ENCODE measurements at places on chromosomes 4 and X.

DNA sequence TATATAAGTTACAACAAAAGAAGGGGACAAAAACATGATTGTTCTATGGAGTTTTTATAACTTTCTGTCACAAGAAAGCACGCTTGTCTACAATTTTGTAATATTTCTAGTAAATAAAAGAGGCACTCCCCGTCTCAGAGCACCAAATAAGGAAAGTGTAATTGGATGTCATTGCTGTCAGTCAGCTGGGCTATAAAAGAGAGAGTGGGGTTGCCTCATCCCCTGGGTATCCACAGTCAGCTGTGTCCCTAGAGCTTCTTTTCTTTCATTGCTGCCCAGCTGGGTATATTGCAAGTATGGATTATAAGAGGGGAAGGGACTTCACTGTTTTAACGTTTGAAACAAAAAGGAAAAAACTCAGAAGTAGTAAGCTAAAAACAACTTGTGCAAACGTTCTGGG is 61.3 kb downstream of the NPNT start:
- no peak for DNase-seq

DNA sequence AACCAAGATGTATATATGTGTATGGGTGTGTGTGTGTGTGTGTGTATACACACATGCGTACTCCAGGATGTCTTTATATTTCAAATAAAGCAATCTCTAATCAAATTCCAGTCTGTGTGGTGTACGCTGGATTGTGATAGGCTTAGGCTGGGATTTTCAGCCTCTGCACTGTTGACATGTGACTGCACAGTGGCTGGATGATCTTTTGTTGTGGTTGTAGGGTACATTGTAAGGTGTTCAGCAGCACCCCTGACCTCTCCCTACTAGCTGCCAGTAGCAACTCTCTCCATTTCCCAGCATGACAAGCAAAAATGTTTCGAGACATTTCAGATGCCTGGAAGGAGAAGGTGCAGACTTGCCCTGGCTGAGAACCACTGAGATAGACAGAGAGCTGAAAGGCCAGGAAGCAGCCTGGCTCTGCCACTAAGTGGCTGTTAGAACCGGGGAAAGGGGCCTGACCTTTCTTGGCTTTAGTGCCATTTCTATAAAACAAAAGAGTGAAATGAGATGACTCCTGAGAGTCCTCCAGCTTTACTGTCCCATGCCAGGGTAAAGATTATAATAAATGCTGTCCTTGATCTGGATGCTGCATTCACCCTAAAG is 10.5 kb downstream of the PGM2 start:
- no peak for DNase-seq

- no peak for DNase-seq
Measured at GRCh38 chr4:123581802-123582201, 185.2 kb downstream of the SPRY1 start.

- DNase-seq, result no peak
Measured at GRCh38 chrX:57951666-57952319, 41.5 kb upstream of the ZXDA start.

DNA sequence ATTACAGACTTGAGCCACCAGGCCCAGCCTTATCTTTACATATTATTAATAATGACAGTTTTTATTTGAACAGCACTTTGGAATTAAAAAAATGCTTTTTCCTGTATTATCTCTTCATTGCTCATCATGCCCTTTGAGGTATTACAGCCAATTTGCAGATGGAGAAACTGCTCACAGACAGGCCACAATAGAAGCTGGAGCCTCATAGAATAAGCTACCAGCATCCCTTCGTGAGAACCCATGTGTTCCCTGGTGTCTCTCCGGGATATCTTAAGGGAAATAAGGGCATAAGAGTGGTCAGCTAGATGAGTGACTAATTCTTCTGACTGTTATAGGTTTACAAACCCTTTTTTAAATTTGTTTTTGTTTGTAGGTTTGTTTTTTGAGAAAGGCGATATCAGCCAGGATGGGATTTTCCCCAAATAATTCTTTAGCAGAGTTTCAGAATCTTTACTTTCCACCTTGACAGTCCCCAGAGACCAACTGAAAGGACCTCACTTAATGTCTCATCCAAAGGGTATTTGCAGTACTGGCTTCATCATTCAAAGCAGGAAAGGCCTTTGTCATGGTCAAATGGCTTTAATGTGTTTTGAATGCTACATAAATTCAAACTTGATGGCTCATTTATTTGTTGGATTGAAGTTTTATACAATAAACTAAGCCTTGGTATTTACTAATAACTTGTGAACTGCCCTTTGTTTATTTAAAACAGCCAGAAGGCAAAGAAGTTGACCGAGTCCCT is 48.0 kb upstream of the SOD3 start:
- DNase-seq, result no peak

GRCh38 chrX:15410430-15410829 is 26.2 kb upstream of the VEGFD start:
- no peak for DNase-seq

GRCh38 chr4:187598196-187598595 is 397.4 kb upstream of the ZFP42 start:
- no peak for DNase-seq

- DNase-seq, result no peak
Measured at GRCh38 chrX:104310090-104310489, 55.4 kb upstream of the ESX1 start.

DNA sequence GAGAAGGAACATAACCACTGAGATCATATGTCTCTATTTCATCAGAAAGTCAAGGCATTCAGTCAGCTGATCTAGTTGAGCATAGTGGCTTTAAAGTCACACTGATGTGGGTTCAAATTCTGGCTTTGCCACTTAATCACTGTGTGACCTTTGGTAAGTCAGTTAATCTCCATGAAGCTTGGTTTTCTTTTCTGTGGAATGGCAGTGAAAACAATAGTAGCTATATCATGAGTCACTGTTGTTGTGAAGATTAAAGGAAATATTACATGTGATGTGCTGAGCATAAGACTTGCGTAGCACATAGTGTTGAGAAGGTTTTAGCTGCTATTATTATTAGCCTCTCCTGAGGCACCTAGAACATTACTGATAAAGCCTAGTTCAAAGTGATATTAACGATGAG is 242.2 kb downstream of the FMR1NB start:
- no peak for DNase-seq

DNA sequence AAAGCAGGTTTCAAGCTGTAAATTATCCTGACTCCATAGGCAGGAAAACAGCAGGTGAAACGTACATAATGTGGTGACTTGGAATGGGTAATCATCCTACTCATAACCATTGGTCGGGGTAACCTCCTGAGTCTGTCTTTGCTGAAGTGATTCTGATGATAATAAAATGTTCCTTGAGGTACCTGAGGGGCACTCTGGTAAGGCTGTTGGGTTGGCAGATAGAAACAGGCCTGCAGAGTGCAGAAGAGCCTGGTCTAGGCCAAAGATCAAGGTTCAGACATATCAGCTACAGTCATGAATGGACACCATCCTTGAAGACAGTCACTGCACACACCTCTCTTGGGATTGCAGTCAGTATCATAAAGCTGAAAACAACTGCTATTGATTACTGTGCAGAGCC is 174.7 kb upstream of the RPL34 start:
- no peak for DNase-seq
